ENCODE measurements at places on chromosomes 16 and 17.

DNA sequence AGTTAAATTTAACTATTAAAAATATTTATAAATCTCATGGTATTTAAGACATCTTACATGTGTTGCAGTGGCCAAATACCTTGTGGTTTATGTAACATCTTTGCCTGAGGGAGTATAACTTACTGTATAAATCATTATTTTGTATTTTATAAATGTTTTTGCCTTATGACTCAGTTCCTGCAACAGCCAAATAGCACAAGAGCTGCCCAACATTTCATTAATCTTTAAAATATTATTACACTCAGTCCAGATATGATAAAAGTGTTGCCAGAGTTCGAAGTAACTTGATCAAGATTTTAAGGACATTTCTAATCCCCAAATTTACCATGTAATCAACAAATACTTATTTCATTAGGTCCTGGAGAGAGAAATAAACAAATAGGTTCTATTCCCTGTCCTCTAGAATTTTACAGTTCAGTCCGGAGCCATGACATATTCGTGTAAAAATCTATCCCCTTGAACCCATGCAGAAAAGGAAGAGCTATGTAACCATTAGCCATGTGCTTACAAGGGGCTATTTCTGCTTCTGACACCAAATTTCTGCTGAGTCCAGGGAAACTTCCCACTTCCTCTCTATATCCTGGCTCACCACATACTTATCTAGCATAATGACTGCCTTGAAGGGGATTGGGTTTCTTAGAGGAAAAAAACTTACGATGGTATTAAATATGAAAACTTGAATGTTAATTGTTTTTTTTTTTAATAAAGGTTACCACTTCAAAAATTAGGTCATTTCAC, 44.0 kb downstream of the IRX6 start:
- no peak for DNase-seq

GRCh38 chr16:27625050-27625697, 75.2 kb downstream of the KATNIP start:
- no peak for DNase-seq

DNA sequence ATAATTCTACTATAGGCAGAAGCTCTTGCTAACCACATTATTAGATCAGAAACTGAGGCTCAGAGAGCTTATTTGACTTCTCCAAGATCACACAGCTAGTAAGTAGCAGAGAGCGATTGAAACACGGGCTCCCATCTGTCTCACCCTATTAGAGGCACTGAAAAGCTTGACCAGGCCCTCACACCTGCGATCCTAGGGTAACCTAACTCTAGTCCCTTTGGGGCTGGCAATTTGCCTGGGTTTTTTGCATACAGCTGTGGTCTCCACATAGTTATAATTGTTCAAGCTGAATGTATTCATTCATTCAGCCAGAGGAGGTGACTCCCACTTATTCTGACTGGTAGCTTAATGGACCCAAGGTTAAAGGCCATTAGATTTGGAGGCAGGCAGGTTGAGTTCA, 121.2 kb downstream of the ANKFN1 start:
- DNase-seq: no peak

DNA sequence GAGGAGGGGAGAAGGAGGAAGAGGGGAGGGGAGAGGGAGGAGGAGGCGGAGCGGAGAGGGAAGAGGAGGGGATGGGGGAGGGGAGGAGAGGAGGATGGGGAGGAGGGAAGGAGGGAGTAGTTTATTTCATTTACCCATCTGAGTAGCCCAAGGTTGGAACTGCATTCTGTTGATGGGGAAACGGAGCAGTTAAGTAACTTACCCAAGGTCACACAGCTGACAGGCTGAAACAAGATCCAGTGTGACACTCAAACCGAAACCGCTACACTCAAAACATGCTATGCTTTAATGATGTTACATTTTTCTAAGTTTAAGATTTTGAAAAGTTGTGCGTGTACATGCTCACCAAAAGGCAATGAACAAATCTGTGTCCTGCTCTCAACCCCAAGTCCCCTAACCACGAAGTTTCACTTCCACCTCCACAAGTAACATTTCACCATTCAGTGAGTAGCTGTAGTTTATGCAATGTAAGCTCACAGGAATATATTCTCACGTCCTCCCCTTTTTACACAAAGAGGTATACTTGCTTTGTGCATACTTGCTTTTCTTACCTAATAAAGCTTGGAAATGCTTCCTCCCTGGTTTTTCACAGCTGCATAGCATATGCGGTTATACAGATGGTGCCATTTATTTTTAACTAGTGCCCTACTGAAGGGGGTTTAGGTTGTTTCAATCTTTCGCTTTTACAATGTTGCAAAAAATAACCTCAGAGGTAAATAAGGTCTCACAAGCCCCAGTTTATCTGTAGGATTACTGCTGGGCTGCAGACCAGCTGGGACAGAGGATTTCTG, 275.3 kb downstream of the PARN start:
- DNase-seq: peak; percentile 38

GRCh38 chr17:70366386-70366785, 197.1 kb downstream of the KCNJ2 start:
- DNase-seq: no peak

DNA sequence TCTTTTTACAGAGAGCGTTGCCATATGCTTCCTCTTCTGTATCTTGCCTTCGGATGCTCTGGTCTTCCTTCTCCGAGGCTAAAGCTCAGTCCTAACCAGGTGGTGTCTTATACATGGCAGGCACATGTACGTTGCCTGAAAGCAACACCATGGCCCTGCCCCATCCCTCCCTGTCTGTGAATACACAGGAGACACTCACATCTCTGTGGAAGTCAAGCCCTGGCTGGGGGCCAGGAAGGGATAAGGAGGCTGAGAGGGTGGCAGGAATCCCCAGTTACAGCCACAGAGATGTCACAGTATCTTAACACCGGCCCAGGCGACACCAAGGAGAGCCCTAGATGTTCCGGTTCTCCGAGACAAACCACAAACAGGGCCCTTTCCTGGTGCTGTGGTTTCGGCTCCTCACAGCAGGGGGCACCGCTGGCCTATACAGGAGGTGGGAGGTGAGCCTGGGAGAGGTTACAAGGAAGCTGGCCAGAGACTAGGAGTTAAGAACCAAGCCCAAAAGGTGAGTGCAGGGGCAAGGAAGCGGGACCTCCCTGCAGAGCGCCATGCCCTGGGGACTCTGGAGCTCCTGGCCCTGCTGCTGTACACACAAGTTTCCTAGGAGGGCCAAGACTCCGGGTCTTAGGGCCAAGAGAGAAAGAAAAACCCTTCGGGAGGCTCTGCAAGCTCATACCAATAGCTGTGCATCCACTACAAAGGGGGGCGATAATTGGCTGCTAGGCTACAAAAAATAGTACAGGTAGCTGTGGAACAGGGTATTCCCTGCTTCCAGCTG, 41.7 kb downstream of the SRL start:
- peak; percentile 32 for DNase-seq

DNA sequence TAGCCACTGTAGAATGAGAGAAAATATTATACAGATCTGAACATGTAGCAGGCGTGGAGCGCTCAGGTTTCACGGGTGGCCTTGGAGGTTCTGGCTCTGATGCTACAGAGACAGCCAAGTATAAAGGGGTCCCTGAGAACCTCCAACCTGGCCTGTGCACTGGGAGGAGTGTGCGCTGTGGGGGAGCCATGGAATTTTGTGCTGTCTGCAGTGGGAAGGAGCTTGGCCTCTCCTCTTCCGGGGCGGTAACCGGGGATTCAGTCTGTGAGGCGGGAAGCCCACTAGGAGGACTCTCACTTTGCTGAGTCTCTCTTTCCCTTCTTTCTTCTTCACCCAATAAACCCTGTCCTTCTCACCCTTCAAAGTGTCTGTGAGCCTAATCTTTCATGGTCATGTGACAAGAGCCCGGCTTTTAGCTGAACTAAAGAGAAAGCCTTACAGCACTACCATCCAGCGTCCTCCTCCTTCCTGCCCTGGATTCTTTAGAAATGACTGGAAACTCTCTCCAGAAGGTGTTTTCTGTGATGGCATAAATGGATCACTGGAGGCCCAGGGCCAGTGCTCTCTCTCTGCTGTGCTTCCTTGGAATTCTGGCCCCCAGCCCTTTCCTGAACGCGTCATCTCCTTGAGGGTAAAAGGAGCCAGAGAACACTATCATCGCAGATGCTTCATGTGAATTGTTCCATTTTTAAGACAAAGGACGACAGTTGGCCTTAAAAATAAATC, 232.1 kb upstream of the CACNG5 start:
- no peak for DNase-seq

DNA sequence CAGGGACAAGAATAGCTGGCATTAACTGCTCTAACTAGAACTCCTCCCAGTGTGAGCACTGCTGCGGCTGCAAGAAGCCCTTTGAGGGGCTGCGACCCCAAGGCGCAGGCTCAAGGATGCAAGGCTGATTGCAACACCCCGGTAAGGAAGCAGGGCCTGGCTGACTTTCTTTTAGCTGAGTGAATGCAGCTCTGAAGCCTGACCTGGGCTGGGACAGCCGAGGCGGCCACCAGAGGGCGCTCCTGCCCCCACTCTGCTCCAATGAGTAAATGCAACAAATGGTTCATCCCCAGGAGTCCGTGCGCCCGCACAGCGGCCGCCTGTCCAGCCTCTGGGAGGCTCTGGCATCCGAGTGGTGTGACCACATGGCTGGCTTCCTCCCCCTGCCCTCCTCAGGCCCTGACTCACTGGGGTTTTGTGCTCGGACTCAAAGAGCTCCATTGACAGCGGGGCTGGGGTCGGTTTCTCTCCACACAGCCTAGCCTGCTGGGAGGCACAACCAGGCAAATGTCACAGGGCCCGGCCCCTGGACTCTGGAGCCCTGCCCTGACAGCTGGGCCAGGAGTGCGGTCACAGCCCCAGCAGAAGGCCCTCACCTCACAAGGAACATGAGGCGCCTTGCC, at the start of gene SMIM5:
TSS of gene SMIM5 (plus strand) at position 572 of the 623 bp plus-strand sequence. CDS start 6,768 bp downstream, outside the sequence.
- peak; percentile 79 for DNase-seq

DNA sequence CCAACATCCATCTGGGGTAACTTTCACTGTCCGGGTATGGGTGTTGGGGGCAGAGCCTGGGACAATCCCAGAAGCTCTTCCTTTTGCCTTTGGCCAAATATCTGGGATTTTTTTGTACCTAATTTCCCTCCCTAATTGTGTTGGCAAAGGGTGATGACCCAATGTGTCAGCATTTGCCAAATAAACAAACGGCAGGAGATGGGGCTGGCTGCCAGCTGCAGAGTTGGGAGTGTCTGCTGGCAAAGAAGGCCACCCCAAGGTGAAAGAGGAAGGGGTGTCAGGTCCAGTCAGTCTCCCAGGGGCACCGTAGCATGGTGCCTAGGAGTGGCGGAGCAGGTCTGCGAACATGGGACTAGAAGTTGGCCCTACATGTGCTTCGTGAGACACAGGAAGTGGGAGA, 73.0 kb downstream of the SLC6A2 start:
- no peak for DNase-seq

GRCh38 chr17:7241090-7241733, 1.0 kb downstream of the GABARAP start:
- DNase-seq: no peak

DNA sequence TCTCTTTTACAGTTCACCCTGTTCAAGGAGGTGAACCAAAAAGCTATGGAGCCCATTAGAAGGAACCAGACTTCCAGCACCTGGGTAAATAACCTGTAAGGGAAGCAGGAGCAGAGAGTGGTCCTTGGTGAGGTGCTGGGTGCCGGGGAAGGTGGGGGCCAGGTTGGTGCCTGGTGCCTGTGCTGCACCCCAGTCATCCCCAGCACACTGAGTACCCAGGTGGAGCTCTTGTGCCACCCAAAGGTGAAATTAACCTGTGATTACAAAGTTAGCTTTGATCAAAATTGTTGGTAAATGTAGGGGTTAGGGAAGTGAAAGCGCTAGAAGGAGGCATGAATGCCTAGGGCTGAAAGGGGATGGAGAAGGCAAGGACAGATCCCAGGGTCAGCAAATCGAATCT, 58.6 kb downstream of the CDRT4 start:
- DNase-seq: no peak

- peak; percentile 79 for DNase-seq
Observed at GRCh38 chr17:17305281-17305801, 2.2 kb downstream of the NT5M start.

GRCh38 chr17:64437944-64438525, 10.9 kb upstream of the MILR1 start:
- DNase-seq: no peak

GRCh38 chr16:65083164-65083857, 38.6 kb downstream of the CDH11 start:
- DNase-seq: no peak

DNA sequence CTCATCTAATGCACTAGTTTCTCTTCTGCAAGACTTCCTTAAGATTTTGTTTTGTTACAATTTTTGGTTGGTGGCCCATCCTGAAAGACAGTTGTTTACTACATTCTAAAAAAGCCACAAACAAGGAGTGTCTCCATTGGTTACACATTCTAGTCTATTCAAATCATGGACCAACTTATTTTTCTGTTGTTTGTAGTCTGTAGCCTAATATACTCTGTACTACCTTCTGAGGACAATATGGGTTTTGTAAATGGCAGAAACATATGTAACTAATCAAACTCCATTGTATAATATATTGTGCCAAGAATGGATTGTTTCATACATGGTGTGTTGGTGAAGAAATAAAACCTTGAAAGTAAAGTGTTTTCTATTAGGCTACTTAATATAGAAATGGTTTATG, 79.5 kb upstream of the DHX40 start:
- no peak for DNase-seq

DNA sequence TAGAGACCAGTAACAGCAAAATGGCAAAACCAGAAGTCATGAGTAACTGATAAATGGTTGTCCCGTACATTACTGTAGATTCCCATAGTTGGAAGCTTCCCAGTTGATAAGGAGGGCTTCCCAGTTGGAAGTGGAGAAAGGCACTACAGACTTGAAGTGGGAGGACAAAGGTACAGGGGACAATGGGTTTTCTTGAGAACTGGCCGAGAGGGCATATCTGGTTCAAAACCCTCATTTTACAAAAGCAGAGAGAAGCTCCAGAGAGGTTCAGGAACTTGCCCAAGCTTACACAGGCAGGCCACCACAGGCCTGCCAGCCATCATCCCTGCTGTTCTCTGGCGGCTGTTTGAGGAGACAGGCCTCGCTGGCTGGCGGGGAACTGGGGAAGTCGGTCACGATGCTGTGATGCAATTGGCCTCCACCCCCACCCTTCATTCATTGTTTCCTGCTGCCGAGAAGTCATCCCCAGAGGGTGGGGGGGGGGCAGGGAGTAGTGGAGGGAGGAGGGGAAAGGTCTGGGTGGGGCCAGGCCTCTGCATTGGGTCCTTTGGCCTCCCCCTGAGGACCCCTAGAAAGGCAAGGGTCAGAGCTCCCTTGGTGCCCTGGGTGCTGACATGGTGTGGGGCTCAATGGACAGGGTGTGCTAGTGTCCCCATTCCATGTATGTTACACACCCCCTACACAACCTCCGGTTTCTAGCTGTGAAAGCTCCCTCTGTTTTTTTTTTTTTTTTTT, 3.0 kb downstream of the UBALD2 start:
- DNase-seq: peak; percentile 81
